ENCODE measurements at places on chromosomes 7 and 10.

GRCh38 chr10:2650328-2650727 lies 417.0 kb upstream of the PFKP start:
- DNase-seq: no peak

- DNase-seq: no peak
Measured at GRCh38 chr7:150326657-150327268, 3.4 kb upstream of the ACTR3C start.

GRCh38 chr10:129866894-129867293 lies 97.2 kb downstream of the EBF3 start:
- DNase-seq: no peak

DNA sequence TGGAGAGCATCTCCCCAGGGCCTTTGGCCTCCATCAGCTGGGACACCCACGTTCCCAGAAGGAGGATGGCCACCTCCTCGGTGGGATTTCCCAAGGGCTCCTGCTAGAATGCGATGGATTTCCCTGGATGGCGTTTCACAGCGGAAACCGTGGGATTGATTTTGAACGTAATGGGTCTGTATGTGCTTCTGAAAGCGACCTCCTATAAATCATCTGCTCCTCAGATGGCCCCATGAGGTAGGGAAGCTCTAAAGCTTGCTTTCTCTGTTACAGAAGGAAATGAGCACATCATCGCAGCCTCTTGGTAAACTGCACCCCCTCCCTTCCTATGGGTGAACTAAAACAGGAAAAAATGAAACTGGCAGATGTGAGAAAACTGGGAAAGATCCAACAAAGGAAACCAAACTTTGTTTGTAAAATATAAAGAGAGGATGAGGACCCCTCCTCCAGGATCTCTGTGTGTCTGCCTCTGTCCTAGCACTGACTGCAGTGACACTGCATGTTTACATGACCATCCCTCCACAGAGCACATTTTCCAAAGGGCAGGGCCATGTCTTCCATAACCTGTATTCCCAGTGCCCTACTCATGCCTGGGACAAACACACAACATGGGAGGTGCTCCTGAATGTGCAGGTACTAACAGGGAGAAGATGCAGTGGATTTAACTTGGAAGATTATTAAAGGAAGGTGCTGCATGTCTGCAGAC lies 57.6 kb downstream of the LYZL1 start:
- no peak for DNase-seq

GRCh38 chr10:123663522-123663921 lies 2.6 kb upstream of the GPR26 start:
- no peak for DNase-seq

GRCh38 chr7:2802101-2802500 lies 42.0 kb downstream of the GNA12 start:
- DNase-seq: no peak

DNA sequence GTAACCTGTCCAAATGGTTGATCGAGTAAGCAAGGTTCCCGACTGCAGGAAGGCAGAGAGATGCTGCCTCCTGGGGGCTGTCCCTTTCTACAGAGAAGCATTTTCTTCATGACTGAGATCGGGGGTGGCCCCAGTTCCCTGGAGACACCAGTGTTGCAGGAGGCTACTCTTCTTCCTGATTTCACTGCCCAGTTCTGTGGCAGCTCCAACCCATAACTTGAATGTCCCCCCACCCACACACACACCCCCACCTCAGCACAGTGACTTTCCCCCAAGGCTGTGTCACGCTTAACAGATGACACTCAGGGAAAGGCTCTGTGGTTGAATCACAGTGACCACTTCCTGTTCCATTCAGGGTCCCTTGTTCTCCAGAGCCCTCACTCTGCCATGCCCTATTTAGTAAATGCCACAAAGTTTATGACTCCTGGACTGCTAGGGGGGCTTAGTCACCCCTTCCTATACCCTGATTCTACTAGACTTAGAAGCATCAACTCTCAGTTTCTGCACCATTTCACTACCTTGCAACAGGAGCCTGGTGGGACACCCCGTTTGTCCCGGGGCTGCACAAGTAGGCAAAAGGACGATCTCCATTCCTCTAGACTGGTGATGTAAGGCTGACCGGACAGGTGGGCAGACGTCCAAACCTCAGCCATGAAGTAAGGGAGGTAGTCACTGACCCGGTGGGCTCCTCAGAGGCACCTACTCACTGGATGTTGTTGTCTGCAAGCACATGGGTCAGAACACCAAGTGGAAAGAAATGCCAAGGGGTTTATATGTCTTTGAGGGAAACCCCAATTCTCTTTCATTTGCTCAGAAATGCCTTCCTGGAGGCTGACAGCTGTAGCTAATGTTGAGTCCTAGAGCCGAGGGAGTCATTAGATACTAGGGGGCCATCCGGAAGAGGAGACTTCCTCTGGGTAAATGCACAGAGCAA lies 31.3 kb upstream of the SMC3 start:
- peak; percentile 51 for DNase-seq

GRCh38 chr10:121526135-121526790 lies 72.0 kb downstream of the FGFR2 start:
- no peak for DNase-seq

DNA sequence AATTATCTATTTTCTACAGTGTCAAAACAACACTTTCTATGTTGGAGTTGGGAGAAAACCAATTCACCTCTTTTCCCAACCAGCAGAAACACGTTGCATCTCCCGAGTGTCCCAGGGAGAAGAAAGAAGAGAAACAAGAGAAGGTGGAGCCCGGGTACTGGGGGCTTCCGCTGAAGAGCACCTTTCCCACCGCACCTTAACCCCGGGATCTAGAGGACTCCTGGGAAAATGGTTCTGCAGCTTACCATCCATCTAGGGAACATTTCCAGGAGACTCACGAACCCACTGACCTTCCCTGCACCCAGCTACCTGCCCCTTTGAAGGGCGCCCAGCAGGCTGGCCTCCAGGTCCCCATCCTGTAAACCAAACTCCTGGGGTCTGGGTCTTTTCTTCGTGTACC lies 346.8 kb downstream of the TCERG1L start:
- no peak for DNase-seq

GRCh38 chr7:157033483-157034473 lies 23.3 kb upstream of the MNX1 start:
- DNase-seq: no peak

DNA sequence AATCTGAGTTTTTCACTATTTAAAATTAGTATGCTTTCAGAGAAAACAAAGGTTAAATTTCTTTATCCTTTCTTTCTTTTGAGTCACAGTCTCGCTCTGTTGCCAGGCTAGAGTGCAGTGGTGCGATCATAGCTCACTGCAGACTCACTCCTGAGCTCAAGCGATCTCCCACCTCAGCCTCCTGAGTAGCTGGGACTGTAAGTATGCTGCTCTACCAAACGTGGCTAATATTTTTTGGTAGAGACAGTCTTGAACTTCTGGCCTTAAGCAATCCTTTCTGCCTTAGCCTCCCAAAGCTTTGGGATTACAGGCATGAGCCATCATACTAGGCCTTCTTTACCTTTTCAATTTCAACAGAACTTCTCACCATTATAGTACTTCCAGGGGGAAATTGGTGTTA lies 113.7 kb downstream of the TRIM24 start:
- no peak for DNase-seq

DNA sequence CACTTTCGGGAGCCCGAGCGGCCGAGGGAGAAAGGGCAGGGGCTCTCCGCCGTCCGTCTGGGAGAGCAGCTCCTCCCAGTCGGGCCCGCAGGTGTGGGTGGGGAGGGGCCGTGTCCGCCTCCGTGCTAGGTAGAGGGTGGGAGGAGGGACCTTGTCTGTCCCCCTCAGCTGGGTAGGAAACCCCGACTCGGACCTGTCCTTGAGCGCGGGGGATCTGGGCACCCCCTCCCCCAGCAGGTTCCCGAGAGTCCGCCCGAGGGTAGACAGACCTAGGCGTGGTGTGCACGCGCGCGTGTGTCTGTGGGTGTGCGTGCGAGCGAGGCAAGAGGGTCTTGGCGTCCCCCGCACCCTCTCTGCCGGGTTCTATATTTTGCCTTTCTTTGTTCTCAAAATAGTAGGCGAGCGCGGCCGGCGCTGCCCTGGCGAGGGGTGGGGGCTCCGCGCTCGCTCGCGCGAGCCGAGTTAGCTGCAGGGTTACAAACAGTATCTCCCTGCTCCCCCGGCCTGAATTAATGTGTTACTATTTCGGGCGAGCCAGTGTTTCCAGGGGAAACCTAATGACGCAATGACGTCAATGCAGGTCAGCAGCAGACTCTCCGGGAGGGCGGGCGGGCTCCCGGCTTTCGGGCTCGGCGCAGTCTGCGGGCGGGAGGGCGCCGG lies 73.9 kb upstream of the LEP start:
- DNase-seq: peak; percentile 26

- DNase-seq: no peak
Measured at GRCh38 chr10:131785121-131785460, 115.7 kb upstream of the PPP2R2D start.

- no peak for DNase-seq
Measured at GRCh38 chr10:129922598-129923123, 41.4 kb downstream of the EBF3 start.

GRCh38 chr7:79495544-79496272 lies 42.2 kb upstream of the MAGI2 start:
- no peak for DNase-seq

GRCh38 chr10:58868736-58869435 lies 307.6 kb upstream of the PHYHIPL start:
- no peak for DNase-seq

DNA sequence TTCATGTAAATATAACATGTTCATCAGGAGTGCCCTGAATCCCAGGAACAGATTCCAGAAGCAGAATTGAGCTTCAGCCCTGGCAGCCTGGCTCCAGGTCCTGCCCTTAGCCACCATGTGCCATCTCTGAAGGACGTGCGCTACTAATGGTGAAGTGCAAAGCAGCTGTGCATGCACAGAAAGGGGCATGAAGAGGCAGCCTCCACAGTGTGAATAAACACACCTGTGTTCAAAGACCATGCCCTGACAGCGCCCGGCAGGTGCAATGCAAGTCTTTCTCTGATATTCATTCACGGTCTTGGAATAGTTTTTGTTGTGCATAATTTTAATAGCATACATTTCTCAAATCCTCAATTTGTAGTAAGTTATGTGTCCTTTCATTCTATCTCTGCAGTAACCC lies 250.4 kb upstream of the TCERG1L start:
- no peak for DNase-seq

GRCh38 chr10:65273115-65273514 lies 1652.7 kb upstream of the LRRTM3 start:
- DNase-seq: no peak

DNA sequence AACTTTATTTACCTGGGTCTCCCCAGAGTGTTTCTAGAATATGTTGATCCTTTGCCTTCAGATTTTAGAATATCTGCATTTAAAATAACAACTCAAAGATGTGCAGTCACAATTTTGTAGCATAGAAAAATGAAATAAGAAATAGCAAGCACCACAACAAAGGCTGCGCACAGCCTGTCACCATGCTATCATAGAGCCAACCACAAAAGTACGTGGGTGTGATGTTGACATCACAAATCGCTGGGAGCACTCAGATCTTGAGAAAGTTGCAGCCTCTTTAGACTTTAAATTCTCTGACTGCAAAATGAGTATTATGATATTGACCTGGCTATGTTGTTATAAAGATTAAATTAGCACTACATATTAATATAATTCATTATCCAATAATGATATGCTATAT lies 177.9 kb downstream of the TNS3 start:
- peak; percentile 7 for DNase-seq

- DNase-seq: no peak
Measured at GRCh38 chr10:52319926-52320325, 5.8 kb downstream of the DKK1 start.

- DNase-seq: no peak
Measured at GRCh38 chr7:141178486-141179135, 104.7 kb downstream of the TMEM178B start.

DNA sequence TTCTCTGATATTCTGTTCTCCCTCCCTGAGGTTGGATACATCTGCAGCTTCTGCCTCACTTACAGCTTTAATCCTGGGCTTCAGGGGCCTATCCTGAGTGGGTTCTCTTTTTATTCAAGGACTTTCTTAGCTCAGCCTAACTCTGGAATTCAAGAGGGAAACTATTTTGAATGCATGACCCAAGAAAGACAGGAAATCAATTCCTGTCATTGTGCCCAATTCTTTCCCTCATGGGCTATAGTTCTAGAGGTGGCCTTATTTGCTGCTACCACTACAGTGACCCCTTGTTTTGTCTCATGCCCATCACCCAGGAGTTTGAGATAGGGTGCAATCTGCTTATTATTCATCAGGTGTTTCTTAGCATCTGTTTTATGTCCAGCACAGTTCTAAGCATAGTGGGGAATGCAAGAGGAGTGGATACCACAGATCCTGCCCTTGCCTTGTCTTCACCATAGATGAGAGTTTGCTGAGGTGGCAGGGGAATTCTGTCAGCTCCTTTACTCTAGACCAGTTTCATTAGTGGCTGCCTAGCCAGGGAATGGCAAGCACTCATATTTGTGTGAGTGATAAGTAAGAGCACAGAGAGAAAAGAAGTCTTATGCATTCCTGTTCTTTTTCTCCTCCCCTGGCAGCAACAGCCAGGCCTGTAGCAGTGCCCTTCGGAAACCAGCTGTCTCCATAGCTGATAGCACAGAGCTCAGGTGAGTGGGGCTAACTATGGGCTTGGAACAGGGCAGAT lies 19.4 kb downstream of the STRIP2 start:
- no peak for DNase-seq

DNA sequence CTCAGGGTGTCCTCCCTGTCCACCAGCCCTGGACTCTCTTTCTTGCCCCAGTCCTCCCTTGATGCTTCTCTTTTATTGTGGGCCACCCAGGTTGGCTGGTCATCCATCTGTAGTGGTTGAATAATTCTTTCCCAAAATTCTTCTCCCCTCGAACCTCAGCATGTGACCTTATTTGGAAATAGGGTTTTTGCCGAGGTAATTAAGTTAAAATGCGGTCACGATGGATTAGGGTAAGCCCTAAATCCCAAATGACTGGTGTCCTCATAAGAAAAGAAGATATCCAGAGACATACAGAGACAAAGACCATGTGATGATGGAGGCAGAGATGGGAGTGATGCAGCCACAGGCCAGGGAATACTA lies 74.3 kb downstream of the GFRA1 start:
- no peak for DNase-seq

DNA sequence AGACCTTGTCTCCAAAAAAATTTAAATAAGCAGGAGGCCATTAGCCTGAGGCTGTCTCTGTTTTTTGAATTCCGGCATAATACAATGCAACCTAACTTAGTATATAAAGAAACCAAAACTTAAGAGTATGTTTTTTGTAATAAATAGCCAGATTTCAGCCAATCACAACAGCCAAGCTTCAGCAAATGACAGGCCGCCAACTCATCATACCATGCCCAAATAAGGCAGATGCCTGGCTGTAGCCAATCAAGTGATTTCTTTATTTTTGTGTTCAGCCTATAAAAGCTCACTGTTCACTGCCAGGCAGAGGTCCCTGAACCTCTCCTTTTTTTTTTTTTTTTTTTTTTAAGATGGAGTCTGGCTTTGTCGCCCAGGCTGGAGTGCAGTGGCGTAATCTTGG lies 12.7 kb upstream of the PURB start:
- DNase-seq: no peak

DNA sequence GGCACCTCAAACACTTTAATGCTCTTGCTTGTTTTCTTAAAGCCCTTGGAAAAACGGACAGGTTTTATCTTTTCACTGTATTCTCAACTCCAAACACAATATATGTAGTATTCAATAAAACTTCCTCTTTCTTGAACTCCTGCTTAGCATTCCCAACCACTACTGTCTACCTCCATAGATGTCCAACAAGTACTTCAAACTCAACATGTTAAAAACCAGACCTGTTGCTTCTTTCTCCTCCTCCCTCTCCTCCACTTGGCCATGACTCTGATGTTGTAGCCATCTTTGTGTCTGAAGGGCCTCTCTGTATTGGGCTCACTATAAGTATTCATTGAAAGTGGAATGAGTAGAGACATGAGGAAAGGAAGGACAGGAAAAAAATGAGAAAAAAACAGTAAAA lies 16.2 kb upstream of the COL17A1 start:
- DNase-seq: no peak

GRCh38 chr7:37028909-37029440 lies 304.7 kb upstream of the AOAH start:
- no peak for DNase-seq
